Activated naive CD4-positive, alpha-beta T cell treated with anti-CD3 and anti-CD28 coated beads, Interleukin-2, amount 10 ng/mL, durations not matched to agents 7 days and 5 days (primary cell): ENCODE measurements at places on chromosomes 11 and 22.

DNA sequence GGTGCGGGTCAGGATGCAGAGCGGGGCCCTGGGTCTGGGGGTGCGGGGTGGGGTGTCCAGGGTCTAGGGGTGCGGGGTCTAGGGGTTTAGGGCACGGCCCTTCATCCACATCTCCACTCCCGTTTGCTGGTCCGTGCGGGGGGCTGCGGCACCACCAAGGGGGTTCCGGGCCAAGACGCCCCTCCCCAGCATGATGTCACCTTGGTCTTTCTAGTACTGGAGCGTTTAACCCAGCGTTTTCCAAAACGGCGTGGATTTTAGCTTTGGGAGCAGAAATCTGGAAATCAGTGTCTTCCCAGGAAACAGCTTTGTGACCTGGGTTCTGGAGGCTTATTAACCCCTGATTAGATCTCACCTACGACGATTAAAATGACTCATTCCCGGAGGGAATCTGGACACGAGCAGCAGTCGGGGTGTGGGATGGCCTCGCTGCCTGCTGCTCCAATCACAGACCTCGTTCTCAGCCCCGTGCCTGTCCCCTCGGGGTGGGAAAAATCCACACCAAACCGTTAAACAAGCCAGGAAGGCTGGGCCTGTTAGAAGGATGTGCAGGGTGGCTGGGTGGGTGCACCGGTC, 759 bp downstream of the AP2A2 start:
- DNase-seq, result peak; percentile 34
- peaks cover 41% of the 10 kb centered on the region for H3K4me1 ChIP-seq
- peak overlapping the region; percentile 78 for H3K4me3 ChIP-seq
- peak overlapping the region; percentile 78 for H3K27ac ChIP-seq
- H3K36me3 ChIP-seq, result peaks cover 14% of the 10 kb centered on the region
- H3K27me3 ChIP-seq, result peaks cover 4% of the 10 kb centered on the region

- DNase-seq, result no peak
- no peak overlapping the region for H3K4me3 ChIP-seq
- no peaks in the 10 kb centered on the region for H3K4me1 ChIP-seq
- H3K36me3 ChIP-seq, result no peaks in the 10 kb centered on the region
Measured at GRCh38 chr22:41001722-41002122, 50.5 kb downstream of the RBX1 start.

- no peaks in the 10 kb centered on the region for H3K27me3 ChIP-seq
- no peaks in the 10 kb centered on the region for H3K36me3 ChIP-seq
- no peak for DNase-seq
- no peaks in the 10 kb centered on the region for H3K4me1 ChIP-seq
Measured at GRCh38 chr11:79092791-79093353, 348.0 kb downstream of the TENM4 start.

GRCh38 chr11:78254268-78254667, 65.5 kb downstream of the USP35 start:
- H3K27ac ChIP-seq, result no peak overlapping the region
- no peaks in the 10 kb centered on the region for H3K27me3 ChIP-seq
- H3K4me3 ChIP-seq, result no peak overlapping the region
- H3K4me1 ChIP-seq, result no peaks in the 10 kb centered on the region
- DNase-seq, result no peak
- H3K36me3 ChIP-seq, result peaks cover 5% of the 10 kb centered on the region

DNA sequence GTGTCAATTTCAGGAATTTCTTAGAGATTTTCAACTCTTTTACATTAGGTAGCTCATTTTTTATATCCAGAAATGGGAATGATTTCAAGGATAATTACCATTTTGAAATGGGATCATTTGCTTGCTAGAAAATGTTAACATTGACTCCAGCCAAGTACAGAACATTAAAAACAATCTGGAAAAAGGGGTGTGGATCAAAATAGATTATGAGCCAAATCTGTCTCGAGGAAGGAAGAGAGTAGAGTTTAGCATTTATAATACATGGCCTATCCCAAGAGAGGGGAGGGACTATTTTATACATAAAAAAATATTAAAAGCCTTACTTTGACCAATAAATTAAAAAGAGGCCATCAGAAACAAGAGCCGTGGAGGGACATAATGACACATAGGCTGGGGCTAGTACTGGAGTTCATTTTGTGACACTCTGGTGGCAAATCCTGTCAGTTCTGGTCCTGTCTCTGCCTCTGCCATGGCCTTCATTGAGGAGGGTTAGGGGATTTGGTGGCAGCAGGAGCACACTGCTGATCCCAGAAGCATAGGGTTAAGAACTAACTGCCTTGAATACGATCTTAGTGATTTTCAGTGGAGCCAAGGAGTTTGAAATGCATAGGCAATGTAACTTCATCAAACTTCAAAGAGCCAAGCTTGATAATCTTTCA, 20.4 kb downstream of the PPP6R3 start:
- peaks cover 40% of the 10 kb centered on the region for H3K36me3 ChIP-seq

GRCh38 chr11:126104420-126104819, 41.8 kb upstream of the CDON start:
- no peaks in the 10 kb centered on the region for H3K4me1 ChIP-seq
- no peak for DNase-seq
- H3K4me3 ChIP-seq, result no peak overlapping the region

DNA sequence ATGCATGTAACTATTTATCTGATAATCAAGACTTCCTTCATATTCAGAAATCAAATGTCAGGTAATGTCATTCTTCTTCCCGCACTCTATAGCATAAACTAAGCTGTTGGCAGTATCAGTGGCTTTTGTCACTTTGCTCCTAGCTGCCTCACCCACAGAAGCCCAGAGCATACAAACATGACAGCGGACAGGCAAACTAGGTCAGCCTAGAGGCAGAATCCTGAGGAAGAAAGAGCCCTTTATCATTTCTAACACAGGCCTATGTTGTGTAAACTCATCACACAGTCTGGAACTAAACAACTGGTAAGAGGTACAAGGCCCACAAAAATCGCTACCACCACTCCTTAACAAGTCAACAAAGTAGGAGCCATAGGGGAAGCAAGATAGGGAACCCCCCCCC, 21.0 kb downstream of the GUCY1A2 start:
- H3K4me3 ChIP-seq, result no peak overlapping the region
- H3K36me3 ChIP-seq, result no peaks in the 10 kb centered on the region
- no peak for DNase-seq
- no peaks in the 10 kb centered on the region for H3K27me3 ChIP-seq

GRCh38 chr11:69807106-69807815, 12.0 kb downstream of the FGF3 start:
- H3K27ac ChIP-seq, result no peak overlapping the region
- no peak for DNase-seq
- H3K36me3 ChIP-seq, result no peaks in the 10 kb centered on the region
- H3K4me3 ChIP-seq, result no peak overlapping the region
- peaks cover 38% of the 10 kb centered on the region for H3K27me3 ChIP-seq

GRCh38 chr11:13800901-13801300, 132.4 kb downstream of the FAR1 start:
- H3K27ac ChIP-seq, result no peak overlapping the region
- H3K27me3 ChIP-seq, result peaks cover 11% of the 10 kb centered on the region
- no peaks in the 10 kb centered on the region for H3K36me3 ChIP-seq
- H3K4me3 ChIP-seq, result no peak overlapping the region

GRCh38 chr22:47571616-47572015, 809.2 kb downstream of the TBC1D22A start:
- no peaks in the 10 kb centered on the region for H3K36me3 ChIP-seq
- no peak for DNase-seq
- H3K4me3 ChIP-seq, result no peak overlapping the region
- no peaks in the 10 kb centered on the region for H3K27me3 ChIP-seq

DNA sequence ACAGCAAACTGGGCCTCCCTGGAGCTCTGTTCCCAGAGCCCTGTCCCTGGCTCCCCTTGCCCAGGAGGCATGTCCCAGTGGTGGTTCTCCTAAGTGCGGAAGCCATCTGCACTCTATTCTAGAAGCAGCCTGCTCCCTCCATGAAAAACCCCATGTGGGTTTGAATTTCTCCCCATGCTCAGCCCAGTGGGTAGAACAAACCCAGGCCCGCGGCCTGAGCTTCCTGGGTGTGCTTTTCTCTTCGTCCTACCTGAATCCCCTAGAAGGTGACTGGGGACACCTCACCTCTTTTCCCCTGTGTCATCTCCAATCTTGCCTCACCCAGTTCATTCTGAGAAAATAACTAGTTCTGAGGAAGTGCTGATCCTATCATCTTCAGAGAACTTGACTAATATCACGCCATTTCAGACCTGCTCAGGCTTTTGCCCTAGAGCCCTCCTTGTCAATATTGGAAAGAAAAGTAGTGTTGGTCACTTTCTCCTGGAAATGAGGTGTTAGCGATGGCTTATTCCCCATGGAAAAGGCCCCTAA, 15.9 kb downstream of the IL10RA start:
- peak overlapping the region; percentile 98 for H3K27ac ChIP-seq
- DNase-seq, result peak; percentile 74
- peaks cover 65% of the 10 kb centered on the region for H3K36me3 ChIP-seq
- H3K4me3 ChIP-seq, result peak overlapping the region; percentile 56
- H3K4me1 ChIP-seq, result peaks cover 100% of the 10 kb centered on the region
- H3K27me3 ChIP-seq, result no peaks in the 10 kb centered on the region

GRCh38 chr11:63838150-63838677, 696 bp upstream of the MARK2 start:
- H3K4me3 ChIP-seq, result peak overlapping the region; percentile 83
- H3K4me1 ChIP-seq, result peaks cover 43% of the 10 kb centered on the region
- H3K27me3 ChIP-seq, result no peaks in the 10 kb centered on the region
- peaks cover 28% of the 10 kb centered on the region for H3K36me3 ChIP-seq

DNA sequence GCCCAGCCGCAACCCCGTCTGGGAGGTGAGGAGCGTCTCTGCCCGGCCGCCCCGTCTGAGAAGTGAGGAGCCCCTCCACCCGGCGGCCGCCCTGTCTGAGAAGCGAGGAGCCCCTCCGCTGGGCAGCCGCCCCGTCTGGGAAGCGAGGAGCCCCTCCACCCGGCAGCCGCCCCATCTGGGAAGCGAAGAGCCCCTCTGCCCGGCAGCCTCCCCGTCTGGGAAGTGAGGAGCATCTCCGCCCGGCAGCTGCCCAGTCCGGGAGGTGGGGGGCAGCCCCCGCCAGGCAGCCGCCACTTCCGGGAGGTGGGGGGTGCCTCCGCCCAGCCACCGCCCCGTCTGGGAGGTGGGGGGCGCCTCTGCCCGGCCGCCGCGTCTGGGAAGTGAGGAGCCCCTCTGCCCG, 70.6 kb downstream of the STK33 start:
- DNase-seq, result no peak
- no peaks in the 10 kb centered on the region for H3K36me3 ChIP-seq
- H3K4me1 ChIP-seq, result no peaks in the 10 kb centered on the region
- H3K27me3 ChIP-seq, result no peaks in the 10 kb centered on the region

DNA sequence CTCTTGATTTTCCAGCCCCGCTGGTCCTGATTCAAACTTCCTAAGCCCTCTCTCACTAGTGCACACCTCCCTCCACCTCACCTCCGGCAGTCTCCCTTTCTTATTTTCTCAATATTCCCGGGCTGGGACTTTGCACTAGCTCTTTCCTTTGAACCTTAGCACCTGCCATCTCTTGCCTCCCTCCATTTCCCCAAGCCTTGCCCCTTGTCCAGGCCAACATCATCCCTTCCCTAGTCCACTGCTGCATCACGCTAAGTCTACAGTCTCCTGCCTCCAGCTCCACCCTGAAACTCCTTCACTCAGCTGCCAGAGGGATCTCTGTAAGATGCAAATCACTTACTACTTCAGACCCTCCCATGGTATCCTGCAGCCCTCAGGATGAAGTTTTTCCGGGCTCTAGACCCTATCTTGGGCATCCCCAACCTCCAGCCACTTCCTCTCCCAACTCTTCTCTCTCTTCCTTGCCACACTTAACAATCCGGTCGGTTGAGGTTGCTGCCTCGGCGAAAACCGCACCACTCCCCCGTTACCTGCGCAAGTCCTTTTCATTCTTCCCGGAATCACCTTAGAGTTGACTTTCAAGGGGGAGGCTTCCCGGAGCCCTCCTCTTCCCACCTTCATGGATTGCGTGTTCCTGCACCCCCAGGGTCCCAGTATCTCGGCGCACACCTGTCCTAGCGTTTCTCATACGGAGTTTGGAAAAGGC, 42.7 kb downstream of the NECTIN1 start:
- H3K27ac ChIP-seq, result no peak overlapping the region
- no peak for DNase-seq
- H3K27me3 ChIP-seq, result peaks cover 36% of the 10 kb centered on the region

GRCh38 chr22:20268279-20269012, at the start of gene RTN4R:
Gene RTN4R, minus strand, starts transcription at chr22:20268318. Its CDS starts 226 bp downstream, at chr22:20268092.
- H3K27me3 ChIP-seq, result peaks cover 31% of the 10 kb centered on the region
- peaks cover 6% of the 10 kb centered on the region for H3K4me1 ChIP-seq
- DNase-seq, result peak; percentile 69

GRCh38 chr11:114075891-114076441, 16.5 kb downstream of the ZBTB16 start:
- peaks cover 83% of the 10 kb centered on the region for H3K4me1 ChIP-seq
- peaks cover 4% of the 10 kb centered on the region for H3K36me3 ChIP-seq
- H3K4me3 ChIP-seq, result peak overlapping the region; percentile 13
- H3K27ac ChIP-seq, result peak overlapping the region; percentile 84
- peaks cover 51% of the 10 kb centered on the region for H3K27me3 ChIP-seq

- no peak overlapping the region for H3K4me3 ChIP-seq
- DNase-seq, result no peak
- peaks cover 40% of the 10 kb centered on the region for H3K36me3 ChIP-seq
- no peak overlapping the region for H3K27ac ChIP-seq
Measured at GRCh38 chr11:73011126-73011817, 130.8 kb downstream of the FCHSD2 start.

DNA sequence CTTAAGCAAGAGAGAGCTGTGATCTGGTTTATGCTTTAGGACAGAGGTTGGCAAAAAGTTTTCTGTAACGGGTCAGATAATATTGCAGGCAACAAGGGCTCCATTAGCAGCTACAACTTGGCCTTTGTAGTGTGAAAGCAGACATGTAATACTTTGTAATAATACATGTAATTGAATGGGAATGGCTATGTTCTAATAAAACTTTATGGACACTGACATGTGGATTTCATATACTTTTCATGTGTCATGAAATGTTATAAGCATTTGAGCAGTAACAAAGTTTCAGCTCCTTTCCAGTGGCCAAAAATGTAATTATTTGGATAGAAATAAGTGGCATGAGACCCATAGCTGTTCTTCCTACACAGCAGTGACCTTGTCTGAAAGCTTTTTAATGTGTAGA, 3.1 kb downstream of the DYNC2H1 start:
- H3K36me3 ChIP-seq, result no peaks in the 10 kb centered on the region
- peaks cover 15% of the 10 kb centered on the region for H3K27me3 ChIP-seq
- H3K4me3 ChIP-seq, result no peak overlapping the region
- H3K27ac ChIP-seq, result no peak overlapping the region
- H3K4me1 ChIP-seq, result peaks cover 18% of the 10 kb centered on the region

- no peaks in the 10 kb centered on the region for H3K36me3 ChIP-seq
- no peak for DNase-seq
- no peak overlapping the region for H3K27ac ChIP-seq
- no peaks in the 10 kb centered on the region for H3K4me1 ChIP-seq
- H3K4me3 ChIP-seq, result no peak overlapping the region
Measured at GRCh38 chr11:116112087-116112935, 608.1 kb upstream of the CADM1 start.

GRCh38 chr11:380095-380480, 10.8 kb downstream of the B4GALNT4 start:
- H3K27ac ChIP-seq, result no peak overlapping the region
- H3K4me1 ChIP-seq, result peaks cover 4% of the 10 kb centered on the region
- H3K36me3 ChIP-seq, result no peaks in the 10 kb centered on the region

DNA sequence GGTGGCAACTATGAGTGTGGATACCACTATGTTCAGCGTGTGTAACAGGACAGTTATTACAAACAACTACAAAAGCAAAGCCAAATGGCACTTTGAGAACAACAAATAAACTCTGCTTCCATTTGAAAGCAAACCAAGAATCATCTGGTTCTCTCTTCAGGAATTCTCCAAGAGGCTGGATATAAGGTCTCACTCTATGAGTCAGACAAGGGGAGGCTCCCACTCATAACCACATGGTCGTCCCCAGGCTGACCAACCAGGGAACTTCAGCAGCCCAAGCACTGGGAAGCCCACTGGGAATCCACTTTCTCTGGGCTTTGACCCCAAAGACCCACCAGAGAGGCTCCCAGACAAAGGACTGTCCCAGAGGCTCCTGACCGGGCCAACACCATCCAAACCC, 35.3 kb downstream of the DGCR2 start:
- H3K27ac ChIP-seq, result no peak overlapping the region
- peaks cover 8% of the 10 kb centered on the region for H3K4me1 ChIP-seq
- H3K4me3 ChIP-seq, result no peak overlapping the region
- H3K36me3 ChIP-seq, result peaks cover 26% of the 10 kb centered on the region
